ENCODE measurements at places on chromosomes 2 and 18.

GRCh38 chr2:40189881-40190280, 262.0 kb downstream of the SLC8A1 start:
- DNase-seq = no peak

DNA sequence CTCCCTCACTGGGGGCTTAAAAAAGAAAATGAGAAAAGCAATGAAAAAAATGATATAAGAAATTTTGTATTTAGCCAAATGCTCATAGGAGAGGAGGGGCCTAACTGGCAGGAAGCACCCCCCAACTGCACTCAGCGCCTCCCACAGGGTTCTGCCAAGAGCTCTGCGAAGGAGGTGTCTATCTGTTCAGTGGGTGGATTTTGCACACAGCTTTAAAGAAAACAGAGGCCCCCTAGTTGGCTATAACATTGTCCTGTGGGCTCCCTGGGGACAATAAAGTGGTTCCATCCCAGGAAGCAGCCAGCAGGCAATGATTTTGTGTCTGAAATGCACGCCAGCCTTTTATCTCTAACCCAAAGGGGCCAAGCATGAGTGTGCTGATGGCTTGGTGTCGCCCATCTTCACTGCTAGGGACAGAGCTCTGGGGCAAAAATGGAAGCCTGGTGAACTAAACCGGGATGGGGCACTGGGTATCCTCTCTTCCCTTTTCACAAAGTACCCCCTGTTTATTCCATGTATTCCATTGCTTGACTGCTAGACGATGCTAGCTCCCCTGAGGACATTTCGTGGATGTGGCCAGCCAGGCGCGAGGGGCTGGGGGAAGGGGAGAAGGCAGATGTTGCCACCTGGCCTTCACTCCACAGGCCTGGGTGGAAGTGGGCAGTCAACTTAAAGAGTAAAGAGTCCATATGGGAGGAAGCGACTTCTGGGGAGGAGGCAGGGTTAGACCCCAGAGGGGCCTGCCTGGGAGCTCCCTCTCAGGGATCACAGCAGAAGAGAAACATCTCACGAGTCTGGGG, 205.7 kb downstream of the CYP26B1 start:
- no peak for DNase-seq

DNA sequence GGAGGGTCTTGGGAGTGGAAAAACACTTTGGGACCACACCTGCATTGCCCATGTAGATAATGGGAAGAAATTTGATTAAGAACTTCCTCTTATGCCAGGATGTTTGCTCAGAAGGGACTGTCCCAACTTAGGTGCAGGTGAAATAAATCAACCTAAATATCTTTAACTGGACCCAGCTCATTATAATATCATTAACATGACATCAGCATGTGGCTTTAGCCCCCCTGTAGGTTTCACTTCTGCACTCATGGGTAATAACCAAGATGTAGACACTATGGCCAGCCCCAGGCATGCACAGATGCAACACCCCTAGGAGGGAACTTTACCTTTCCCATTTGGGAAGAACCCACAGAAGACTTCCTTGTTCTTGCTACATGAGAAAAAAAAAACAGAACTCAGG, 227.4 kb upstream of the ZNF804A start:
- no peak for DNase-seq

DNA sequence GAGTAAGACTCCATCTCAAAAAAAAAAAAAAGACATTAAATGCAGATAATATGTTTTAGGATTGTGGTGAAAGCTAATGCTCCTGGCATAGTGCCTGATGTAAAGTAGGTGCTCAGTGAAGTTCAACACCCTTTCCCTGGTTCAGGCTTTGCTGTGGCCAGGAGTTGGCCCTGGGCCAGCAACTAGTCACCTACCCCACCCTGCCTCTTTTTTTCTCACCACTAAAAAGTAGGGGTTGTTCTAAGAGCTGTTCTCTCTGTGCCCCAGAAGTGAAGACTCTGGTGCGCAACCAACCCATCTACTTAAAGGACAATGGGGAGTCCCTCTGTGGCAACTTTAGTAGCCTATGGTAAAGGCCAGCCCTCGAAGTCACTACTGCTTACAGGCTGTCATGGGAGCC, 75.9 kb downstream of the DNMT3A start:
- no peak for DNase-seq

- no peak for DNase-seq
Observed at GRCh38 chr18:56358608-56359280, 279.6 kb downstream of the TXNL1 start.

All from AG09309 (cell line).